ENCODE measurements at places on chromosomes 12 and 14.

DNA sequence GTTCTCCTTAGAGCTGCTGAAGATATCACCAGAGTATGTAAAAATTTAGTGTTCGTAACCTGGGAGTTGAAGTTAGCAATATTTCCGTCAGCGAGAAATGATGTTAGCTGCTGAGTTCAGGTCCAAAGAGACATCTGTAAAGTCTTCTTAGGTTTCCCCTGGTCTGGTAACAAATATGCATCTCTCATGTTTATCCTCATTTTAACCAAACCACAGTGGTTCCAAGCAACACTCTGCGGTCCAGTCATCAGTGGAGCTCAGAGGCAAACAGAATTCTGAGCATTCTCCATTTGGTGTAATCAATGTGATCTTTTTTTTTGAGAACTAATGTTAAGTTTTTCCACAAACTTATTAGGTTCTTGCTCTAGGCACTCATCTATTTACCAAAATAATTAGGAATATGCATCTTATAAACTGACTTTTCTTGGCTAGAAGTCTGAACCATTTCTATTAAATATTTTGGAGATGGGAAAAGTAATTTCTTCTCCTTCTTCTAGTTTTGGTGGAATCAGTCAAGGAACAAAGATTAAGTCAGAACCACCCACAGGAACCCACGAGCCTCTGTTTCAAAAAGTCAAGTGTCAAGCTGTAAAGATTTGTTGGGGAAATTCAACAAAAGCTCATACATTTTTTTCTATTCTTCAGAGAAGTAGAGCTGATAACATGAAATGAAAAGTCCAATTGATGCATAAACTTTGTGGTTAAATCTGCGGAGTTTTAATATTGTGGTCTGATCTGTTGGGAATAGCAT lies 64.7 kb downstream of the IFNG start:
- DNase-seq, result no peak

- DNase-seq, result no peak
Observed at GRCh38 chr14:99240627-99241324, 31.2 kb downstream of the BCL11B start.

DNA sequence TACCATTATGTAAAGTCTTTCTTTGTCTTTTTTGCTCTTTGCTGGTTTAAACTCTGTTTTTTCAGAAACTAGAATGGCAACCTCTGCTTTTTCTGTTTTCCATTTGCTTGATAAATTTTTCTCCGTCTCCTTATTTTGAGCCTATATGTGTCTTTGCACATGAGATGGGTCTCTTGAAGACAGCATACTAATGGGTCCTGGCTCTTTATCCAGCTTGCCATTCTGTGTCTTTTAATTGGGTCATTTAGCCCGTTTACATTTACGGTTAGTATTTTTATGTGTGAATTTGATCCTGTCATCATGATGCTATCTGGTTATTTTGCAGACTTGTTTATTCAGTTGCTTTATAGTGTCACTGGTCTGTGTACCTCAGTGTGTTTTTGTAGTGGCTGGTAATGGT lies 207.9 kb upstream of the TMEM260 start:
- no peak for DNase-seq

GRCh38 chr14:99860219-99860618 lies 67.0 kb downstream of the EML1 start:
- no peak for DNase-seq

DNA sequence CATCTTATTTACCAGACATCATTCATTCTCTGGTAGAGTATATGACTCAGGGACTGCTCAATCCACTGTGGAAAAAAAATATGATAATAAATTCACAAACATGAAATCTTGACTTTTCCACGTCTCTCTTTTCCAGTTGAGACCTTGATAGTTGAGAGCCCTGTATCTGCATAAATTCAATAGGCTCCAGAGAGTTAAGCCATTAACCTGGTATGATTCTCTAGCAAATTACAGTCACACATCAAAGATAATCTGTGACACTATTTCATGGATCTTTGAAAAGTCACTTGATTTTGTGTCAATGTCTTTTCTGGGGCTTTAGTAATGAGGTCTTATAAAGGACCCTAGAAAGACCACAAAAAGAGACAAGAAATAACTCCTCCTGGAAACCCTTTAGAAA lies 154.2 kb upstream of the FOXG1 start:
- no peak for DNase-seq

GRCh38 chr12:120066341-120066740 lies 50.2 kb downstream of the RAB35 start:
- DNase-seq, result no peak

- DNase-seq, result peak; percentile 14
Observed at GRCh38 chr12:91053951-91054715, 3.7 kb downstream of the KERA start.

GRCh38 chr12:69284131-69284530 lies 44.8 kb downstream of the CPSF6 start:
- DNase-seq, result peak; percentile 69

GRCh38 chr12:65156366-65156841 lies 13.0 kb upstream of the LEMD3 start:
- no peak for DNase-seq

DNA sequence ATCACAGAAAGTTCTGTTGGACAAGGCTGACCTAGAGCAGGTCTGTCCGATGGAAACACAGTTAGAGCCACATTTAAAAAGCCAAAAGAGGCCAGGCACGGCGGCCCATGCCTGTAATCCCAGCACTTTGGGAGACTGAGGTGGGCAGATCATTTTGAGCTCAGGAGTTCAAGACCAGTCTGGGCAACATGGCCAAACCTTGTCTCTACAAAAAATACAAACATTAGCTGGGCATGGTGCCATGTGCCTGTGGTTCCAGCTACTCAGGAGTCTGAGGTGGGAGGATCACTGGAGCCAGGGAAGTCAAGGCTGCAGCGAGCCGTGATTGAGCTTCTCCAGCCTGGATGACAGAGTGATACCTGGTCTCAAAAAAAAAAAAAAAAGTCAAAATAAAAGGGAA lies 14.9 kb downstream of the UBE3B start:
- DNase-seq, result no peak

DNA sequence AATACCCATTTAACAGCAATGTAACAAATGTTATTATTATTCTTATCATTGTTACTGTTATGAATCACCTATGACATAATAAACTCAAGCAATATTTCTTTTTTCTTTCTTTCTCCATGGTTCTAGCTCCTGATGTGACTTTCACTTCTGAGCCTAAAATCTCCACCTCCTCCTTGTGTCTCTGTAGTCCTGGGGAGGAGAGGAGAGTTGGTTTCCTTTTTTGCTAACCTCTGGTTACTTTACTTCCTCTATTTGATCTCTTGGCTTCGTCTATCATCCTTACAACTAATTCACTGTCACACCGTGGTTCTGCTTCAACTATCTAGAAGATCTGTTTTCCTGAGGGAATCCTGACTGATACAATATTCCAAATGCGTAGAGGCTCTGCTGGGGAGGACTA lies 456.6 kb downstream of the VRK1 start:
- DNase-seq, result no peak

GRCh38 chr14:92248696-92249095 lies 74.3 kb upstream of the SLC24A4 start:
- no peak for DNase-seq

- DNase-seq, result no peak
Observed at GRCh38 chr12:121065345-121065744, 26.3 kb upstream of the OASL start.

DNA sequence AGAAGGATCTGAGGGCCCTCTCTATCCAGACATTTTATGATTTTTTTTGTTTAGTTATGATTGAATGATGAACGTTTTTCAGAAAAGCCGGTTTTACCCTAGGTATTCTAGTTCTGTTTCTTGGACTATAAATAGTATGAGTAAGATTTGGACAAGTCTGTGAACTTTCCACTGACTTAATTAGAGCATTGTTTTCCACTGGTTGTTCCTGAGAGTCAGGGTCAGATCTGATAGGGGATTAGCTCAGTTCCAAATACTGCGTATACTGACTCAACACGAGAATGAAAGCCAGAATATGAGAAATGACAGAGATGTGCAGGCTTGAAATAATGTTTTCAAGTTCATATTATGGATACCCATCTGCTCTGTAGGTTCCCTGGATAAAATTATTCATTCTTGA lies 361.6 kb downstream of the AEBP2 start:
- no peak for DNase-seq

- DNase-seq, result peak; percentile 89
Observed at GRCh38 chr14:58082491-58083098, 69.4 kb downstream of the ARMH4 start.

- DNase-seq, result no peak
Observed at GRCh38 chr14:100442498-100443490, 119.7 kb downstream of the SLC25A47 start.

GRCh38 chr12:40688085-40688725 lies 4.0 kb upstream of the CNTN1 start:
- no peak for DNase-seq

- DNase-seq, result peak; percentile 49
Observed at GRCh38 chr14:78598046-78598920, 428.1 kb downstream of the NRXN3 start.

All from foreskin melanocyte (primary cell).